ENCODE measurements at places on chromosomes 5 and 9. TPM values are rescaled to one million over a fixed set of nuclear protein-coding genes. Genes with fewer than 3 reads are reported as not detected.
A peak's percentile ranks its signal among the peaks of the same experiment; 100 is the strongest.

The MOB3B gene
- total RNA-seq = 1.6 TPM

The HTR4 gene
- total RNA-seq = not detected

The ANKRD18A gene
- total RNA-seq = 8.4 TPM

The STING1 gene
- 230 TPM for total RNA-seq

The SPATA9 gene
- 0.36 TPM for total RNA-seq

DNA sequence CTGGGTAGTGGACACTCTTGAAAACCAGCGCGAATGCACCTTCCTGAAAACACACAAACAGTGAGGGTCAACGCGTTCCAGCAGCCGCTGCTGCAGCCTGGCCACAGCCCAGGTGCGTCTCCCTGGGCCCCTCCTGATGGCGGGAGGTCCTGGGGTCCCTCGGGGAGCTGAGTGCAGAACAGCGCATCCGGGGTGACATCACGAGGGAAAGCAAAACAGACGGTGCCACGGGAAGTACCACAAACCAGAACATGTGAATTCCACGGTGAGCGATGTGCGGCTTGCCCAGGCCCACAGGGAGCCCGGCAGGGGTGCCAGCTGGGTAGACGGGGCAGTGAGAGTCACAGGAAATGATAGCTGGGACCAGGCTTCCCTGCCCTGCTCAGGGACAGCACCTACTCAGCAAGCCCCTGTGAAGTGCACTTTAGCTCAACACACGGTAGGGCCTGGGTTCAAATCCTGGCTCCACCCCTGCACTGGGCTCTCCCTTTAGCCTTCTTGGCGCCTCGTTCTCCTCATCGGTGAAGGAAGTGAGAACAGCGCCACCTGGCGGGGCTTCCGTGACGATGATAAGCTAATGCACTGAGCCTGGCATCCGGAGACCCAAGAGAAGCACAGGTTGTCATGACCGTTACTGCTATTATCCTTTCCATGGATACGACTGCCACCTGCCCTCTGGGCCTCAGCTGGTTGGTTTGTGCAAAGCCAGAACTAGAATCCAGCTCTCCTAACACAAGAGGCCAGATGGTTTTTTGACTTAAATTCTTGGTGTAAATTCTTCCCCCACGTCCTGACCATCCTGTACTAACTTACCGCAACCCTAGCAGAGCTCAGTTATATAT is 24.6 kb downstream of the GFPT2 start:
- DNase-seq = peak; percentile 82

GRCh38 chr9:111458139-111459009 is 25.8 kb downstream of the ECPAS start:
- no peak for DNase-seq

GRCh38 chr5:133754575-133755169 is 142.3 kb upstream of the FSTL4 start:
- peak; percentile 38 for DNase-seq

GRCh38 chr5:141637767-141638419 is 1.1 kb downstream of the RELL2 start:
- peak; percentile 70 for DNase-seq

DNA sequence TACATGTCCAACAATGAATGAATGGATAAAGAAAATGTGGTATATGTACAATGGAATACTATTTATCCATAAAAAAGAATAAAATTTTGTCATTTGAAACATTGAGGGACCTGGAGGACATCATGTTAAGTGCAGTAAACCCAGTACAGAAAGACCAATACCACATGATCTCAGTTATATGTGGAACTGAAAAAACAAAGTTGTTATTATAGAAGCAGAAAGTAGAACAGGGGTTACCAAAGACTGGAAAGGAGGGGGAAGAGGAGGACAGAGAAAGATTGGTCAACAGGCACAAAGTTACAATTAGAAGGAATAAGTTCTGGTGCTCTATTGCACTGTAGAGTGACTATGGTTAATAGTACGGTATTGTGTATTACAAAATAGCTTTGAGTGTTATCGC is 233.8 kb downstream of the SEMA6A start:
- no peak for DNase-seq

DNA sequence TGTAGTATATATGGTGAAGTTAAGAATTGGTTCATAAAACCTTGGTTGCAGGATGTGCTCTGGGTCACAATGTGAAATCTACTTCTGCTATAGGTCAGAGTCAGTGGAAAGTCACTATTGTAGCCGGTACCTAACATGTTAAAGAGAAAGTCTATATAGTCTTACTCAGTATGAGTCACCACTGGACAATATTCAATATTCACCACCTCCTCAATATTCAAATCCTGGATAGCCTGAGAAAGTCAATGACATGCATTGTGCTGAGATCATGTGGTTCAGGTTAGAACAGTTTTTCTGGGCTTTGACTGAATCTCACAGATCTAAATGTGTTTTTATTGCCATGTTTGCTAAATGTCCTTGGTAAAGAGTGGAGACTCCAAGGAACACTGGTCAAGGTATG is 108.8 kb downstream of the HMHB1 start:
- no peak for DNase-seq

GRCh38 chr9:102106439-102106838 is 368.0 kb upstream of the GRIN3A start:
- DNase-seq = no peak

- no peak for DNase-seq
These were observed 151.1 kb upstream of the ANKRD55 start for GRCh38 chr5:56384186-56384585.

- DNase-seq = no peak
These were observed 320.2 kb upstream of the NREP start for GRCh38 chr5:112077180-112077579.

GRCh38 chr9:95506428-95506677 is 10.4 kb downstream of the PTCH1 start:
- DNase-seq = peak; percentile 27

GRCh38 chr5:154251529-154251928 is 61.0 kb downstream of the GALNT10 start:
- no peak for DNase-seq

DNA sequence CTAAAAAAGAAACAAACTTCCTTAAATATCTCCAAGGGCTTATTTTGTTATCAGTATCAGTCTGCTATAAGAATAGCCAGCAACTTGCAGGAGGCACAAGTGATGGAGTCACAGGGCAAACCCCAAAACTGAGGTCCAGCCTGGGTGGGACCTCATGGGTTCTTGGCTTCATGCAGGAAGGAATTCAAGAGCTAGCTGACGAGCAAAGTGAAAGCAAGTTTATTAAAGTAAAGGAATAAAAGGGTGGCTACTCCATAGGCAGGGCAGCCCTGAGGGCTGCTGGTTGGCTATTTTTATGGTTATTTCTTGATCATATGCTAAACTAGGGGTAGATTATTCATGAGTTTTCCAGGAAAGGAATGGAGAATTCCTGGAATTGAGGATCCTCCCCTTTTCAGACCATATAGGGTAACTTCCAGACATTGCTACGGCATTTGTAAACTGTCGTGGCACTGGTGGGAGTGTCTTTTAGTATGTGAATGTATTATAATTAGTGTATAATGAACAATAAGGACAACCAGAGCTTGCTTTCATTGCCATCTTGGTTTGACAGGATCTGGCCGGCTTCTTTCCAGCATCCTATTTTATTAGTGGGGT is 231.9 kb downstream of the ADAMTSL1 start:
- no peak for DNase-seq

- no peak for DNase-seq
These were observed 265.8 kb downstream of the TENT4A start for GRCh38 chr5:6979061-6979460.

- no peak for DNase-seq
These were observed 40.2 kb downstream of the NSUN2 start for GRCh38 chr5:6592601-6593000.

DNA sequence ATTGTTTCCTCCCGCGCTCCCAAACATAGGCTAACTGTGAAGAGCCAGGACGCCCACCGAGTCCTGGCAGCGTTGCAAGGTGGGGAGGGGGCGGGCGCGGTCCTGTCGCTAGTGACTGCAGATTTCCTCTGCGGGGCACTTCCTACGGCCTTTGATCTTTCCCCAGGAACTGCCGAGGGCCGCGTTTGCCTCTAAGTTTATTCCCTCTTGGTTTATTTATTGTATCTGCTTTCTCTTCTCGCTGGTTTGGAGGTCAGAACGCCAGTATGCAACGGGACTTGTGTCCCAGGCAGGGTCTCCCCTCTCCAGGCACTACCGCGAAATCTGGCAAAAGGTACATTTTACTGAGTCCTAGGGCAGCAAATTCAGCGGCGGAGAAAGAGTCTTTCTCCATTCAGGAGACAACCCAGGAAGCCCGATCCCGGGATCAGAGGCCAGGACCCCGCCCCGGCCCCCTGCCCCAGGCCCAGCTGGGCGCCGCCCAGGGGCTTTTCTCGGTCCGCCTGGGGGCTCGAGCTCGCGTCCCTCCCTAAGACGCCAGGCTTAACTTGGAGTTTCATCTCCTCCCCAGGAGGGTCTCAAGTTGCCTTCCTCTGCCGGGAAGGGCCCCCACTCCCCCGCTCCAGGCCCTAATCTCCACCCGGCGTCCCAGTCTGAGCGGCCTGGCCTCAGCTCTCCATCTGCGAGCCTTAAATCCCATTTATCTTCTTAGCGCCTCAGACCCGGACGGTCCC is 884 bp upstream of the EGFLAM start:
- no peak for DNase-seq

- DNase-seq = no peak
These were observed 214.9 kb upstream of the DMRT1 start for GRCh38 chr9:626596-626995.

GRCh38 chr5:97618721-97619120 is 435.7 kb upstream of the RIOK2 start:
- DNase-seq = no peak

GRCh38 chr9:4009006-4009511 is 290.8 kb downstream of the GLIS3 start:
- no peak for DNase-seq

- DNase-seq = no peak
These were observed 68.0 kb upstream of the TBC1D9B start for GRCh38 chr5:179975713-179976134.

DNA sequence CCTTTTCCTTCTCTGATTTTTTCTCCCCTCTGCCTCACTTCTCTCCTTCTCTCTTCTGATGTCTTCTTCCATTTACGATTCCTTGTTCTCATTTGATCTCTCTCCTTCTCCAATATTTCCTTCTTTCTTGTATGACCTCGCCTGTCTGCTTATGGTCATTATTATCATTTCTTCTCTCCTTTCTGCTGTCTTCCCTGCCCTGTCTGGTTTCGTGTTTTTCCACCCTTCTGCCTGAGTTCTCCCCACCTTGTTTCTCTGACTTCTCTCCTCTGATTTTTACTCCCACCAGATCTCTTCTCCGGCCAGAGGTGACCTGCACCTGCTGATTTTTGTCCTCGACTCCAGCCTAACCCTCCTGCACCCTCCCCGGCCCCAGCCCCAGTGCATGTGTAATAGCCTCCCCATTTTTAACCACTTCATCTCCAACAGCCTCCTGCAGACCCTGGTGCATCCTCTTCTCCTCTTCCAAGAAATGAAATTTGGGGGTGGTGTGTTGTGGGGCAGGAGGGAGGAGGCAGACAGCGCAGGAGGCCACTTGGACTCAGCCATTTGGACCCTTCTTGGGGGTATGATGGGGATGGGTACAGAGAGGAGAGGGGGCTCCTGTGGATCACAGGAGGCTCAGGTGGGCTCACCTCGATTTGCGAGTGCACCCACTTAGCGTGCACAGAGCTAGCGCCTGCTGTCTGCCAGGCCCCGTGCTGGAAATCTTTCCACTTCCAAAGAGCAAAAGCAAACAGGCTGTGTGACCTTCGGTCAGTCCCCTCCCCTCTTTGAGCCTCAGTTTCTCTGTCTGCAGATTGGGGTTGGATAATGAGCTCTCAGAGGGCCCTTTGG is 32.5 kb downstream of the GSN start:
- DNase-seq = no peak
